Activated naive CD8-positive, alpha-beta T cell treated with anti-CD3 and anti-CD28 coated beads, Interleukin-2, amount 10 ng/mL, durations not matched to agents 7 days and 5 days (primary cell): ENCODE measurements at places on chromosomes 11 and 22. TPM values are rescaled to one million over a fixed set of nuclear protein-coding genes. Genes with fewer than 3 reads are reported as not detected.

- no peak for DNase-seq
Measured at GRCh38 chr11:75315439-75315805, 36.0 kb downstream of the ARRB1 start.

GRCh38 chr22:47543447-47543846, 781.0 kb downstream of the TBC1D22A start:
- no peak for DNase-seq

GRCh38 chr22:22074634-22075381, 92.2 kb upstream of the TOP3B start:
- no peak for DNase-seq

DNA sequence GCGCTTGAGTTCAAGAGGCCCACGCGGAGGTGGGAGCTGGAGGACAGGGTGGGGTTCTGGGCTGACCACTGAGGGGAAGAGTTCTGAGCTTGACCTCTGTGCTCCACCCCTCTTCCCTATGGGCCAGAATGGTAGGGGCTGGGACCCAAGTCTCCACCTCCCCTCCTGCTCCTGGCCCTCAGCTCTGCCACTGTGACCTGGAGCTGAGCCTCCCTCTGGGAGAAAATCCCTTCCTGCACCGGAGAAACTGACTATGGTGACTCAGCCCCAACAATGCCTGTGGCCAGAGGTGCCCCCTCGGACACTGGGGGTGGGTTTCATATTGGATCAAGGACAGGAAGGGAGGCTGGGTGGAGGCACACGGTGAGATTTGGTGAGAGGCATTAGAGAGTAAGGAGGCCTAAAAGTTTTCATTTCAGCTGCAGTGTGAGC, 23.0 kb downstream of the RELT start:
- no peak for DNase-seq

GRCh38 chr22:32808038-32808445, 6.5 kb downstream of the TIMP3 start:
- no peak for DNase-seq

DNA sequence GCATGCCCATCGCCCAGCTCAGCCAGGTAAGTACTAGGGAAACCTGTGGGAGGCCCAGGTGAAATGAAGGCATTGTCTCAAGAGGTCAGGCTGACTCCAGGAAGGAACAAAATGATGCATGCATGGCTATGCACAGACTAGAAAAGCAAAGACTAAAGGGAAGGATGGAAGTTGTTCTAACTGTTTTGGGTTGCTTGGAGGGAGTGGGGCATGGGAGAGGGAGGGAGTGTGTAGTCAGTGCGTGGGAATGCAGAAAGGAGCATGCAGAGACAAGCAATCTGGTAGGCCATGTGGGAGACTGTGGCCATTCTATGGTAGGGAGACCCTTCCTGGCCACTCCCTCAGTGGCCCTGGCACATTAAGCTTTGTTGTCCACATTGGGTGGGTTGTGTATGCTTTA, 2.9 kb downstream of the MICAL3 start:
- no peak for DNase-seq

Gene SLC2A11
- 12.1 TPM for total RNA-seq

DNA sequence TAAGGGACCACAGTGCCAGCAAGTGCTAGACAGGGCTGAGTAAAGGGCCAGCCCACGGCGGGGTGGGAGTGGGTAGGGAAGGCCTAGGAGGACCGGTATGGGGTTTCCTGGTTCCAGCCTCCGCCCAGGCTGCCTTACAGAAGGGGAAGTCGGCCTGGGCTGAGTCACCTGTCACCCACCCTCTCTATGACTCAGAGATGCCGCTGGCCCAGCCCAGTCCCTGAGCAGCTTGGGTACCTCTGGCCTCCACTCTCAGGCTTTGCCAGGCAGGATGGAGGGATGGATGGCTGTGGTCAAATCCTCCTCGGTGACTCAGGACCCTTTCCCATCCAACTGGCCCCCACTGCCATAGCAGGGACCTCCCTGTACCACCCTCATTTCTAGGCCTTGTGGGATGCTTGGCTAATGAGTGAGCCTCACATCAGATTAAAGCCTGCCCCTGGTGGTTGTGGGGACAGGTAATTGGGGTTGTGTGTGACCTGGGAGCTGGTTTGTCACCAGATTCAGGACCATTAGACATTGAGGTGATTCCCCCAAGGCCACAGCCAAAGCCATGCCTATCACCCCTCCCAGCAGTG, 13.9 kb downstream of the SLC35E4 start:
- DNase-seq = peak; percentile 67

GRCh38 chr11:17713851-17714250, 5.5 kb upstream of the MYOD1 start:
- DNase-seq = no peak

Gene C11orf87
- total RNA-seq = not detected

Gene HSPB2
- total RNA-seq = not detected

Gene RAG1
- total RNA-seq = 0.34 TPM
